ENCODE measurements at places on chromosomes 3 and 15.

GRCh38 chr3:132117642-132118041 is 82.8 kb upstream of the CPNE4 start:
- DNase-seq = no peak

GRCh38 chr3:79473993-79474392 is 293.8 kb downstream of the ROBO1 start:
- DNase-seq = no peak

- no peak for DNase-seq
These were observed 32.2 kb downstream of the IL20RB start for GRCh38 chr3:136989781-136990524.

DNA sequence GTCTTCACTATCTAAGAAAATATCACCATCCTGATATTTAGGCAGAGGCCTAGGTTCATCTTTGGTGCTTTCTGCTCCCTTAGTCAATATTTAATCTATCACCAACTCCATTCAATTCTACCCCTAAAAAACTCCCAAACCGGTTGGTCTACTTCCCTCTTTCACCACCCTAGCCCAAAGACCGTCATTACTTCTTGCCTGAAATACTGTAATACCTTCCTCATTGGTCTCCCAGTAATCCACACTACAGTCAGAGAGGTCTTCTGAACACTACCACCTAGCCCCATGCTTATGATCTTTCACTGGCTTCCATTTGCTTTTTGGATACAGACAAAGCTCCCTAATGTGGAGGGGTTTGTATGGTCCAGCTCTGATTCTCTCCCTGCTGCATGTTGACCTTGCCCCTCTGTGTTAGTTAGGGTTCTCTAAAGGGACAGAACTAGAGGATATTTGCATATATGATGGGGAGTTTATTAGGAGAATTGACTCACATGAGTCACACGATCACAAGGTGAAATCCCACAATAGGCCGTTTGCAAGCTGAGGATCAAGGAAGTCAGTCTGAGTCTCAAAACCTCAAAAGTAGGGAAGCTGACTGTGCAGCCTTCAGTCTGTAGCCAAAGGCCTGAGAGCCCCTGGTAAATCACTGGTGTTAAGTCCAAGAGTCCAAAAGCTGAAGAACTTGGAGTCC is 36.4 kb upstream of the ATP2C1 start:
- DNase-seq = no peak

DNA sequence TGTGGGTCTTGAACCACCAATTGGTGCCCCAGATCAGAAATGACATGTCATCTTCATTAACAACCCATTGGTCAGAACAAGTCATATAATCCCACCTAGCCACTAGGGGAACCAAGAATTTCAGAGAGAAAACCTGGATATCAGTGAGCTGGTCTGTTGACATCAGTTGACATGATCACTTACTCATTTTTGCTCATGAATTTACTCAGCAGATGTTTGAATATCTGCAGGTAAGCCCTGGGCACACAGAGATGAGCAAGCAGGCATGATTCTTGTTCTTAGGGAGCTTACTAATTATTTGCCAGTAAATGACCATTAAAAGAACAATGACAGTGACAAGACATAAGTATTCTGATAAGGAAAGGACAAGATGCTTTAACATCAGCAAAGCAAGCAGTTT is 64.3 kb upstream of the PLCL2 start:
- DNase-seq = no peak

DNA sequence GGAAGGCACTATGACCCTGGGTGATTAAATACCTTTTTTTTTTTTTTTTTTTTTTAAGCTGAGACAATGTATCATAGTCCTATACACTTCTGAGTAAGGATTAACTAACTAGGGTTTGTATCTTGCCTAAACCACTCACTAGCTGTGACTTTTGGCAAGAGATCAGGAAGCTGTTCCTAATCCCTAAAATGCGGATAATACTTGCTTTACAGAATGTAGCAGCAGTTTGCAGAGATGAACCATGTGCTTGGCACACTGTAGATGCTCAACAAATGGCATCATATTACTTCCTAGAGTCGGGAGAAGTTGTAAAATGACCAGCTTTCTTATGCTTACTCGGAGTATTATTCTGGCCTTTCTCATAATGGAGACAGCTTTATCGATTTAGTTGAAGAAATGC is 25.6 kb upstream of the PYGO1 start:
- no peak for DNase-seq

GRCh38 chr3:183306798-183307671 is 54.0 kb downstream of the B3GNT5 start:
- peak; percentile 30 for DNase-seq

- peak; percentile 52 for DNase-seq
These were observed 405.9 kb upstream of the TBL1XR1 start for GRCh38 chr3:177603148-177603603.

- no peak for DNase-seq
These were observed 32.6 kb downstream of the NMD3 start for GRCh38 chr3:161253711-161254110.

- no peak for DNase-seq
These were observed 13.4 kb upstream of the NR2F2 start for GRCh38 chr15:96316953-96317629.

GRCh38 chr3:66473692-66474091 is 27.1 kb downstream of the LRIG1 start:
- no peak for DNase-seq

- peak; percentile 96 for DNase-seq
These were observed 12.6 kb downstream of the PLCL2 start for GRCh38 chr3:16897254-16897926.

DNA sequence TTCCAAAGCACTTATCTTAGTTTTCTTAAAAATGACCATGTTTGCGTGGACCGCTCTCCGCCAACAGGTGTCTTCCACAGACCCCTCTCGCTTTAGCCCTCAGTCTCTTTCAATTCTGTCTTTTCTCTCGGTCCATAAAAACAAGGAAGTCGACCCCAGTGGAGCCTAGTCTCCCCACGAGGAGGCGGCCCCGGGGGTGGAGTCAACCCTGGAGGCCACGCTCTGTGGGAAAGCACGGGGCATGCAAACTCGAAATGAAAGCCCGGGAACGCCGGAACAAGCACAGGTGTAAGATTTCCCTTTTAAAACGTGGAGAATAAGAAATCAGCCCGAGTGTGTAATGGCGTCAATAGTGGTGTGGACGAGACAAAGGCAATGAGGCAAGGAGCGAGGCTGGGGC is 49.1 kb downstream of the EBLN2 start:
- no peak for DNase-seq

DNA sequence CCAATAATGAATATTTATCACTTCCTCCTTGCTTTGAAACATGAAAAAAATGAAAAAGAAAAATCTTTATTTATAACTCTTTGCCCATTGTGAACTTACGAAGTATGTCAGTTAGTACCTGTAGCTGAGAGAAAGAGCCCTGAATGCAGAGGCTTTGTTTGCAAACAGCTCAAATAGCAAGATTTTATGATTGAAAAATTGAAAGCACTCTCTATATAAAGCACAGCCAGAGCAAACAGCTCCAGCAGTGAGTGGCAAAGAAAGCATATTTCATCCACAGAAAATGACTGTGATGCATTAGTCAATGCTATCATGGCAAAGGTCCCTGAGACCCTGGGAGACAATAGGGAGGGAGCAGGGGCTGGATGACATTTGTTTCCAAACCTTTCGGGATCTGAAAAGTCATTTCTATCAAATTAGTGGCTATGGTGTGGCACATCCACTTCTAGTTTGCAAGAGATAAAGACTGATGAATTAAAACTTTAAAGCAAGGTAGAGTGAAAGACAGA is 576.1 kb downstream of the OTOL1 start:
- DNase-seq = no peak

- DNase-seq = no peak
These were observed 3.5 kb downstream of the HEXA start for GRCh38 chr15:72372361-72372760.

DNA sequence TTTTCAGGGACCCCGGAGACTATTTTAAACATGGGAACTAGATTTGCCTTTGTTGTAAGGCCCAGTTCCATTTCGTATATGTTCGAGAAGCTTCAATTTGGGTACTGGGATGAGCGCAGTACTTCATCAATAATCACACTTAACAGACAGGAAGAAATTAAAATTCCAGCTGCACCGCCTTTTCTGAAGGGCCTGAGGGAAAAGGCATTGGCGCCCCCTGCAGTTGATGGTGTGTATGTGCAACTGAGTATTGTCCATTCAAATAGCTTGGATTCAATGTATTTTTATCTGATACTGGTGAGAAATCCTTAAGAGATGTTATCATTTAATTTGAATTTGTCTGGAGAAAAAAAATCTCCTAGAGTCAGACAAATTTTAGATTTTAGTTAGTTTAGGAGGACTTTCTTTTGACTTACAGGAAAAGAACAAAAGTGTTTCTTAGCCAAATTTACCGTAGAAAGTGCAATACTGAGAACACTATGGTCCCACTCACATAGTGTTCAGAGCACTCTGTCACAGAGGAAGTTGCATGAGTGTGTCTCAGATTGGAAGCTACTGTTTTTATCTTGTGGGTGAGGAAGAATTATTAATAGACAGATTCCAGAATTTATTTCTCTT is 5.4 kb upstream of the ALDH1A2 start:
- peak; percentile 74 for DNase-seq

DNA sequence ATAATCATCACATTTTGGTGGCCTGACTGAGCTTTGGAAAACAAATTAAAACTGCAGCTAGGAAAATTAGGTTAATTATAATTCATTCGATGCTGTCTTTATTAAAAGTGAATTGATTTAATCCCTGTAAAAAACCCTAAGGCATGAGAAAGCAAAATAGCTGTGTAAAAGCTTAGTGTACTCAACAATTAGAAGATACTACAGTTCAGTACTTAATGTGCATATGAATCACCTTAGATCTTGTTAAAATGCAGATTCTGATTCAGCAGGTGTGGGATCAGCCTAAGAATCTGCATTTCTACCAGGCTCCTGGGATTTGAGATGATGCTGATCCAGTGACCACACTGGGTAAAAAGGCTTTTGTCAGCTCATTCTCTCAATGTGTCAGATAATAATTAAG is 559.9 kb upstream of the GOLIM4 start:
- DNase-seq = no peak

DNA sequence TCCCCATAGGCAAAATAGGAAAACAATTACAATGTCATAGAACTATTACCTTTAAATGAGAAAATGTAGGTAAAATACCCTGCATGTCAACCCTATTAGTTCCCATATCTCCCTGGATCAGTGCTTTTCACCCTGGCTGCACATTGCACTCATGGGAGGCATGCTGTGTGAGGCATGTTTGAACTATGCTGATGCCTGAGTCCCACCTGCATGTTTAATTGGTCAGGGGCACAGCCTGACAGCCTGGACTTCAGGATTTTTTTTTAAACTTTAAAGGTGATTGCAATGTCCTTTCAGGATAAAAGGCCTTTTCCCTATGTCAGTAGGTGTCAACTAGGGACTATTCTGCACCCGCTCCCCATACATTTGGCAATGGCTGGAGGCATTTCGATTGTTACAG is 136.0 kb upstream of the NR2E3 start:
- no peak for DNase-seq

DNA sequence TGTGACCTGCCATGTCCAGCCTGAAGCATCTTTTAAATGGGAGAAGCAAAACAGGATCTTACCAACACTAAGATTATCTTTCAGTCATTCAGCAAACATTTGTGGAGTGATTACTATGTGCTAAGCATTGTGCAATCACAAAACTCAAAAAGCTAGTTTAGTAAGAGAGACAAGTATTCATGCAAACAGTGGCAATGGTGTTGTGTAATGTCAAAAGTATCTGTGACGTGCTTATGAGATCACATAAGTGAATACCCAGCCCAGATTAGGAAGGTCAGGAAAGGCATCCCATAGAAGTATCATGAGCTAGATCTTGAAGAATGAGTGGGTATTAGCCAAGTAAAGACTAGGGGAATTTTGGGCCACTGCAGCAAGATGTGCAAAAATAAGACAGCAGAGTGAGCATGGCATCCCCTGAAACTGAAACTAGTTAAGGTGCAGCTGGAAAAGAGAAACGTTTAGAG is 32.1 kb downstream of the SEC62 start:
- DNase-seq = no peak

DNA sequence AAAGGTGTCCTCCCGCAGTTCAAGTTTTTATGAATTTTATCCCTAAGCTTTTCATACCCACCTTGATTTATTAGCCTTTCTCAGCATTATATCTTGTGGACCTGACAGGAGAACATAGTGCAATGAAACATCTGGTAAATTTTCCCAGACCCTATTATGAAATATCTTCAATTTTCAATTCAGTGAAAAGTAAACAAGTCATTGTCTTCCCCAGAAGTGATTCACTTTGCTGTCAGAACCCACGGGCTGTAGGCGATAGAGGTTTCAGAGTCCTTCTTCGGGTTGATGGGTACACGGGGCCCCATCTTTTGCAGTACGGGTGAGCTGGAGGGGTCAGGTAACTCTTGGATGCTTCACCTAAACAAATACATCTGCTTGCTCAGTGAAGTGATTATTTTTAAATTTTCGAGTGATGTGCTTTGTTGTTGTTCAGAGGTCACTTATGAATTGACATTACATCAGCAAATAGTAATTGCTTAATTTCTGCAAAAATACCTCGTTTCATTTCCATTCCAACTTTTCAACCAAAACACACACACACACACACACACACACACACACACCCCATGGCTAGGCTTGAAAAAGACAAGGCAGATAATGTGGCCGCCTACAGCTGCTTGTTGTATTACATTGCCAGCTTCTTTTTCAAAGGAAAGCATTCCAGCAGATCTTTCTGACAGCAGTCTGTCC is 102.9 kb downstream of the SEMA6D start:
- no peak for DNase-seq

DNA sequence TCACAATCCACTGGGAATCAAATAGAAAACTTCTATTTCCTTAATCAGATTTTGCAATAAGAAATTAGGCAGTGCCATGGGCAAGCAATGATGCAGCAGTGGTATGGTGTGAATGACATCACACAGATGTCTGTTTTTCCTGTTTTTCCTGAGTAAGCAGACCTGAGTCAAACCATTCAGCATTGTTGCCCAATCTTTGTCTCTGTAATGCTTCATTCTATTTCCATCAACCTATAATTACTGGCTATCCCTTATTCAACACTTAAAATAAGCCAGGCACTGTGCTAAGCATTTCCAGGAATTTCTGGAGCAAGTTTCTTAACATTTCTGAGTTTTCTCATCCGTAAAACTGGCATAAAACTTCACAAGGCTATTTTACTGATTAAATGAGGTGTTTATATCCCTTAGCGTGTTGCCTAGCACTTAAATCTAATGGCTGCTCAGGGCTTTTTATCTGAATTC is 11.3 kb upstream of the OXSR1 start:
- DNase-seq = no peak

DNA sequence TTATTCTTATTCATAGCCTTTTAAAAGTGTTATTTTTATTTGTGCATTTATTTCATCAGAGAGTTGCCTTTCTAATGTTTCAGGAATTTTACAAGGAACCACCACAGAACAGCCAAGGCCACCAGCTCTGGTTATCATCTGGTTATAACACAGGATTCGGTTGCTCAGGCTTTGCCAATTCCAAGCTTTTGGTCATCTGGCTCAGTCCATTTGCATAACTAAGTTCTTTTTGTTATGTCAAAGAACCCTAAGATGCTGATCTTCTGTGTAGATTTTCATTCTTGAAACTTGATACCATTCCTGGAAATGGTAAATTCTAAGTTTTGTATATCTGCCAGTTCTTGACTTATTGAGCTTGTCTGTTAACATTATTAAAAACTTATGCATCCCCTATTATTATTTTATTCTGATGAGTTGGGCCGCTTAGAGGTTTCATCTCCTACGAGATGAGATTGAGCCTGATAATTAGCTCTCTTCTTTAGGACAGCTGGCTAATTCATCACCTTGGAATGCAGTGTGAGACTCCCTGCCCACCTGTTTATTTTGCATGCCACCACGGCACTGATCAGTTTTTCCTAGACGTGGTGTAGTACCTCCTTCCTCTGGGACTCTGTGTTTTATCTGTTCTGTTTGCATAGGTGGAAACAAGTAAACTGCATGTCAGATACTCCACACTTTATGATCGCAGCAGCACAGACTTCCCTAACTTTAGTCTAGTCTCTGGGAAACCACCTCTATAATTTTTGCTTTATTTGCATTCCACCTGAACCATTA is 264.8 kb downstream of the SLCO3A1 start:
- no peak for DNase-seq
